ENCODE measurements at places on chromosomes 7 and 10. TPM values are rescaled to one million over a fixed set of nuclear protein-coding genes. Genes with fewer than 3 reads are reported as not detected.

- no peak for DNase-seq
Measured at GRCh38 chr7:115221456-115221855, 299.6 kb downstream of the MDFIC start.

Gene ST8SIA6
- total RNA-seq = not detected

GRCh38 chr10:27911539-27911938, 87.3 kb downstream of the ODAD2 start:
- no peak for DNase-seq

- no peak for DNase-seq
Measured at GRCh38 chr7:112190120-112190519, 16.1 kb downstream of the DOCK4 start.

Measured in activated naive CD4-positive, alpha-beta T cell treated with anti-CD3 and anti-CD28 coated beads, Interleukin-2, amount 50 U/mL, for 72 hours (primary cell).